ENCODE measurements at places on chromosomes 6 and 20. TPM values are rescaled to one million over a fixed set of nuclear protein-coding genes. Genes with fewer than 3 reads are reported as not detected.

AIF1 gene
- total RNA-seq, result 50.6 TPM

- no peak for DNase-seq
Observed at GRCh38 chr6:41288030-41288753, 1.7 kb upstream of the TREM1 start.

- no peak for DNase-seq
Observed at GRCh38 chr6:168286116-168286515, 33.5 kb downstream of the DACT2 start.

FAM50B gene
- 9.6 TPM for total RNA-seq

DNA sequence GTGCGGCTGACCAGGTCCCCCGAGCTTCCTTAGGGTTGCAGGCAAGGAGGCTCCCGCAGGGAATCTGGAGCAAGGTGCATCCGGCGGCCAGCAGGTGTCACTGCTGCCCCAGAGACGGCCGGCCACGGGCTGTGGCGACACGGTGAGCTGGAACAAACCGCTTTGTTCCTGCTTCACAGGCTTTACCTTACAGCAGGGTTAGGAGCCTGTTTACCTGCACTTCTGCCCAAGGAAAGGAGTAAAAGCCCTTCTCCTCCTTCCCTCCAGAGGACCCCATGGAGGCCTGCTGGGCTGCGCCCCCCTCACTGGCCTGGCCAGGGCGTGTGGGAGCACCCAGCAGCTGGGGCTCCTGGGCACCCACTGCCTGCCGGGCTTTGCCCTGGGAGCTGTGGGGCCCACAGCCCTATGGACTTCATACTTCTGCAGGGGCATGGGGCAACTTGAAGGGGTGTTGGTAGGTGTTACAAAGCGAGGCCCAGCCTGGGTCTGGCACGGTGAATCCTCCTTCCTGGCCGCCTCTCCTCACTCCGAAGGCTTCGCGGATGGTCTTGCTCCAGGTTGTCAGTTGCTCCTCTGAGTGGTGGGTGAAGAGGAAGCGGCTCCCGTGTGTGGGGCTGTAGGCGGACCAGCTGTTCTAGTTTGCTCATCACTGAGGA, 88.4 kb downstream of the CDC5L start:
- peak; percentile 86 for DNase-seq

DNA sequence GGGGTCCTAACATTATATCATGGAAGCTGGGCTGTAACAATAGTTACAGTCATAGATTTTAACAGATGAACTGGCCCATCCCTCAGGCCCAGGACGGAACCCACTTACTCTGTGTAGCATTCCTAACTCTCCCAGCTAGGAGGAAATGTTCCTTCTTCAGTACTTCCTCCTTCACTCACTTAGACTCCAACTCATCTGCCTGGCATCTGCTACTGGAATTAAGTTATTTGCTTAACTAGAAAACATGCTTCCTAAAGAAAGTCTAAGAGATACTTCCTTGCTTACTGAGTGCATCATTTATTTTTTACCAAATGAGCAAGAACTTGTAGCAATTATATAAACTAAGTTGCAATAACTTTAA, 20.5 kb downstream of the GCLC start:
- DNase-seq, result no peak

GRCh38 chr6:170124836-170125235, 166.0 kb downstream of the DLL1 start:
- DNase-seq, result peak; percentile 35

MEP1A gene
- total RNA-seq, result not detected

DNA sequence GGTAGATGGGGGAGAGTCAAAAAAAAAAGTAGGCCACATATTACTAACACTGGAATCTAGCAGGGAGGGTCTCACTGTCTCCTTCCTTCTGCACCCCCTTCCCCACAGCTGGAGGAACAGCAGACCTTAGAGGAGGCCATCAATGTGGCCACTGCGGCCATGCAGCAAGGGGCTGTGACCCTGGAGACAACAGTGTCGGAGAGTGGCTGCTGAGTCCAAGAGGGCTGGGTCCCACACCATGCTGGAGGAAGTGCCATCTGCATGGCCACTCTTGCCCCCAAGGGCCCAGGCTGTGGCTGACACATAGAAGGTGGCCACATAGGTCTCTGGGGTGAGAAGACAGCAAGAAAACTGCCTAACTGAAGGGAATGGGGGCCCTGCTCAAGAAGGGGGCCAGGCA, 2.6 kb upstream of the DEF6 start:
- DNase-seq, result no peak

ENPP1 gene
- 13.4 TPM for total RNA-seq

DNA sequence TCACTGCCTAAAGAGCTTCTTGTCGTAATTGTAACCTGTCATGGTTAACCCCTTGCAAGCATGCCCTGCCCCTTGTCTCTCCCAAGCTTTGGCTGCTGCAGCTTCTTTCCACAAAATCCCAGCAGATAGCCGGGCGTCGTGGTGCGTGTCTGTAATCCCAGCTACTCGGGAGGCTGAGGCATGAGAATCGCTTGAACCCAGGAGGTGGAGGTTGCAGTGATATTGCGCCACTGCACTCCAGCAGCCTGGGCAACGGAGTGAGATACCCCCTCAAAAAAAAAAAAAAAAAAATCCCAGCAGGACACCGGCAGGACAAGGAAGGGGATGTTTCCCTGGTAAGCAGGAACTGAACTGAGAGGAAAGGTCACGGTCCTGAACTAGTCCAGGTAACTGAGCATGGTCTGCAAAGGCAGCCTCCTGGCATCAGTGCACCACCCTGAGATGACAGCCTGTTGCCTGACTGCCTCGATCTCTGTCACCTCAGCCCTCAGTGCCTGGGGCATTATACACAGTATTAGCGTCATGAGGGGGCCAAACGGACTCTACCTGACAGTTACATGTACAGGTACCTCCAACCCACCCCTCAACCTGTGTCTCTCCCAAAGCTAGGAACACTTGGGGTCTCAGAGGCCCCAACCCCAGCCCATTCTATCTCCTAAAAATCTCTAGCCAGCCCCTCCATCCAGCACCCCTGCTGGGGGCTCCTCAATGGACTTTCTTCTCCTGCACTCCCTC, 1.8 kb downstream of the LZTS3 start:
- DNase-seq, result no peak

- no peak for DNase-seq
Observed at GRCh38 chr6:20709451-20709850, 175.2 kb downstream of the CDKAL1 start.

RIPPLY2 gene
- total RNA-seq, result 0.80 TPM

GRCh38 chr6:142855893-142856623, 88.9 kb downstream of the HIVEP2 start:
- DNase-seq, result no peak

DNA sequence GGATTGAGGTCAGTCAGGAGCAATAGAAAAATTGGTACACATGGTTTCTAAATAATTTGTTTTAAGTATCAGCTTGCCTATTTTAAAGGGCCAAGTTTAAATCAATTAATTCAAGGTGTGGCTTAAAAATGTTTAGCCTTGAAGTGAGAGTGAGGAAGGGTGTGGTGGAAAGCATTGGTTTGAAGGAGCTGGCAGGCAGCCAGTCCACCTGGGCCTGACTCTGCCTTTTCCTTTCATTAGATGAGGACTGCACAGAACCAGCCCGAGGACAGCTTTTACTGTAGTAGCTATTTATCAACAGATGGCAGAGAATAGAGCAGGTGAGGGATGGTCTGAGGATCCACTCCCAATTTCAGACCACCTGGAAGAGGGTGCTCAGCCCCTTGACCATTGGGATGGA, 42.4 kb downstream of the DHX35 start:
- DNase-seq, result no peak

TGM2 gene
- 70.3 TPM for total RNA-seq

DNA sequence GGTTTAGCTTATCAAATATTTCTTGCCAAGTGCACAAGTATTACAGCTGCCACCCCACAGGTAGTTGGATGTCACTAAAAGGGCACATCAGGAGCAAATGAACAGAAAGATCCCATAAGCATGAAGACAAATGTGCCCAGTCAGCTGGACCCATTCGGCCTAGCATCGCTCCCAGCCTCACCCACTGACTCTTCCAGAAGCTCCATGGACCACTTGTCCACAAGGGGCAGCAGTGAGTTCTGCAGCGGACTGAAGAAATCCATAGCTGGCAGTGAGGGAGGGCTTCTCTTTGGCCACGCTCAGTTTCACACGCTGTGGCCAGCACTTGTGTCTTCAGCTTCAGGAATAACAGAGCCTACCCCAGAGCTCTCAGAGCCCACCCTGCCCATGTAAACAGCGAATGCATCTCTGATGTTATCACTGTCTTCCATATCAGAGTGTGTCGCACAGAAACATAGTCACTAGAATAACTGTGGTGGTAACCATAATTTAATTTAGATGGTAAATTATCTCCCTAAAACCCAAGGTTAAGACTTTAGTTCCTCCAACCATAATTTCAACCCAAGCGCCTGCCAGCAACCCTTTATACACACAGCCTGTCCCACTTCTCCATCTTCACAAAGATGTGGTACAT, 15.8 kb downstream of the CGA start:
- DNase-seq, result peak; percentile 81

GATA5 gene
- 0.22 TPM for total RNA-seq

TRIM26 gene
- 42.6 TPM for total RNA-seq

DNA sequence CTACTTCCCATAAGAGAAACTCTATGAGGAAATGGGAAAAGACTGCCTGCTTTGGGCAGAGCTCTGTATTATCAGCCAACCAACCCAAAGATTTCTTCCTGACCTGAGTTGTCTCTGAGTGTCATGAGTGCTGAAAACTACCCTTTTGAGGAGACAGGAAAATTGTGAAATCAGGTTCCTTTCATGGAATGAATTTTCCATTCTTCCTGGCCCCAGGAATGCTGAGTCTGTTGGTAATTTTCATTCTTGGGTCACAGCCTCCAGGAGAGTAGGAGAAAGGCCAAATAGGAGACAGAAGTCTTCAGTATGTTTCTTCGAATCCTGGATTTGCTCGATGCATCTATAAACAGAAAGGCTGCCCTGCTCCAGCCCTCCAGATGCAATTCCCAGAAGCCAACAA, 53.6 kb downstream of the SCML4 start:
- no peak for DNase-seq

GRCh38 chr20:47059536-47059935, 164.9 kb downstream of the EYA2 start:
- no peak for DNase-seq

- DNase-seq, result no peak
Observed at GRCh38 chr6:146856296-146856695, 257.5 kb downstream of the ADGB start.

DNA sequence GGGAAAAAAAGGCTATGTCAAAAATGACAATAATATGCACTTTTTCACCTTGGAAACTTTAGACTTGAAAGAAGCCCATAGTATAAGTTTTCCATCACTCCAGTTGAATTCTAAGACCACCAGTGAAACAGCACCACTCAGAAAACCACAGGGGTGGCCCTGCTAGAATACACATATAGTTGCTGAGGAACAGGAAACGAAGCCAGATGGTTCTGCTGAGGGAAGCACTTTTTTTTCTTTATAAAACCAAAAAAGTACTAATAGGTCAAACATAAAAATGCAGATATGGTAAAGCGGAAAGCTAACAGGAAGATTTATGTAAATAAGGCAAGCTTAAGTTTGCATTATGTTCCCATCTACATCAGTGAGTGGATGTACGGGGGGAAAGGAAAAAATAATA, 303.9 kb downstream of the FOXC1 start:
- DNase-seq, result no peak

GRCh38 chr20:62875419-62876361, 14.1 kb upstream of the TCFL5 start:
- peak; percentile 79 for DNase-seq

DNA sequence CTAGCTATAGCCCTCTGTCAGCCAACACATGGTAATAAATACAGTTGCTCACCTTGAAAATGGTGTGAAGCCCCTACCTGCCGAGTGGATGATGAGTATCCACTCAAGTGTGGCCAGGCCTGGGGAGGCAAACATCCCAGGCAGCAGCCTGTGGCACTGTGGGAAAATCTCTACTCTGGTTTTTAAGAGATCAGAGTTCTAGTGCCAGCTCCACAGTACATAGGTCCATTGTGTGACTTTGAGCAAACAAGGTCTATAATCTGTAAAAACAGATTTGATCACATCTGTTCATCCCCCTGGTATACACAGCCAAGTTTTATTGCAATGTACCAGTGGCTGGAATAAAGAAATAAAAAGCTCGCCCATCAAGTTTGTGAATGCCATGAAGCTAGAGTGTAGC, 82.7 kb upstream of the ARMC2 start:
- no peak for DNase-seq

OVOL2 gene
- not detected for total RNA-seq

DEFB125 gene
- not detected for total RNA-seq

EZR gene
- 113 TPM for total RNA-seq

GRCh38 chr20:34907616-34908469, 31.4 kb downstream of the ACSS2 start:
- no peak for DNase-seq
